HT1080 (cell line): ENCODE measurements at places on chromosomes 2 and 18. TPM values are rescaled to one million over a fixed set of nuclear protein-coding genes. Genes with fewer than 3 reads are reported as not detected.

Gene RUFY4
- total RNA-seq = not detected in 2 replicates

Gene SLC23A3
- 0.47 and 0.76 TPM in 2 replicates for total RNA-seq

Gene SLC9A2
- 0.18 TPM in 1 of 2 replicates, not detected in the other for total RNA-seq

Gene STARD6
- total RNA-seq = not detected in 2 replicates

Gene PNO1
- total RNA-seq = 33.9 and 35.3 TPM in 2 replicates

Gene CD207
- total RNA-seq = not detected in 2 replicates

Gene BOLL
- total RNA-seq = not detected in 2 replicates

Gene ABCB6
- 21.4 and 25.5 TPM in 2 replicates for total RNA-seq

Gene LRP1B
- 0.03 and 0.05 TPM in 2 replicates for total RNA-seq

Gene MAL
- total RNA-seq = not detected in 2 replicates

DNA sequence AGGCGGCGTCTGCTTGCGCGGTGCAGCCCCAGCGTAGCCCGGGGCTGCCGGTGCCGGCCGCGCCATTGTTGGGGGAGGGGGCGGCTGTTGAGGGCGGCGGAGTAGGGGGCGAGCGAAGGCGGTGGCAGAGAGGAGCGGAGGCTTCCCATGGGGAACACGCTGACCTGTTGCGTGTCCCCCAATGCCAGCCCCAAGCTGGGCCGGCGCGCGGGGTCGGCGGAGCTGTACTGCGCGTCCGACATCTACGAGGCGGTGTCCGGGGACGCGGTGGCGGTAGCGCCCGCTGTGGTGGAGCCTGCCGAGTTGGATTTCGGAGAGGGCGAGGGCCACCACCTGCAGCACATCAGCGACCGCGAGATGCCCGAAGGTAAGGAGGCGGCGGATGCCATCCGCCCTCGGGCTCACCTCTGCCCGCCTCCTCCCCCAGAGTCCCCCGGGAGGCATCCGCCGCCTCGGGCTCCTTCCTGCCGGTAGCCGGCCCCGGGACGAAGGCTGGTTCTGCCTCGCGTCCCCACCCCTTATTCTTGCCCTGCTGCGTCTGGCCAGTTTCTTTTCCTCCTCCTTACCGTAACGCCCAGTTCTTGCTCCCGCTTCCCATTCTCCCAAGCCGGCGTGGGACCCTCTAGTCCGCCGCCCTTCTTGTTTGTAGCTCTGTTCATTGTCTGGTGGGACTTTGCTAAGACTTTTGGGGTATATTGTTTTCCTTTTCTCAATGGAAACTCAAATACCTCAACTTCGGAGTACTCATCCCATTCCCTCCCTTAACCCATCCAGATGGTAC, 500 bp downstream of the CCNYL1 start:
- DNase-seq = peak; percentile 39

DNA sequence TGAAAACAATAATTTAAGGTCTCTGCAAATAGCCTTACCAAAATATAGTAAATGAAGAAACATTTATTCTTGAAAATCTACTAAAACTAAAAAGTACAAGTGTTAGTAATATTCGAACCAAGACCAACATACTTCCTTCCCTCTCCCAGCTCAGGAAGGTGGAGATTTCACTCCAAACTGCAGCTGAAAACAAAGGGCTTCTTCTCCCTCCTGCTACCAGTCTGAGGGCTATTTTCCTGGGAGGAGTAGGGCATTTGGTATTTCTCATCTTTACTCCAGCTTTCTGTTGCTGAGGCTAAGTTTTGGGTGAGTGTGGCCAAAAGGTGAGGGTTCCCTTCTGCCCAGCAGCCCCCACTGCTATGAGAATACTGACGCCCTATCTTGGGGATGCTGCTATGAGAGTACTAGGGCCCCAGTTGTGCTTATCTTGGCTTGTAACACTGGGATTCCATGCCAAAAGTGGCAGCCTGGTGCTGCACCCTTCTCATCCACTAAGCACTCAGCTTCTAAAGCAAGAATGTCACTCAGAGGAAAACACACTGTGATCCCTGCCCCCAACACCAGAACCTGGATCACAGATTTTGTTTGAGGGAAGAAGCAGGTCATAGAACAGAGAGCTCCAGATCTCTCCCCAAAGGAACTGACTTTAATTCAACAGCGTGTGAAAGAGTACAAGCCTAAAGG, 130.7 kb upstream of the KLF7 start:
- no peak for DNase-seq

DNA sequence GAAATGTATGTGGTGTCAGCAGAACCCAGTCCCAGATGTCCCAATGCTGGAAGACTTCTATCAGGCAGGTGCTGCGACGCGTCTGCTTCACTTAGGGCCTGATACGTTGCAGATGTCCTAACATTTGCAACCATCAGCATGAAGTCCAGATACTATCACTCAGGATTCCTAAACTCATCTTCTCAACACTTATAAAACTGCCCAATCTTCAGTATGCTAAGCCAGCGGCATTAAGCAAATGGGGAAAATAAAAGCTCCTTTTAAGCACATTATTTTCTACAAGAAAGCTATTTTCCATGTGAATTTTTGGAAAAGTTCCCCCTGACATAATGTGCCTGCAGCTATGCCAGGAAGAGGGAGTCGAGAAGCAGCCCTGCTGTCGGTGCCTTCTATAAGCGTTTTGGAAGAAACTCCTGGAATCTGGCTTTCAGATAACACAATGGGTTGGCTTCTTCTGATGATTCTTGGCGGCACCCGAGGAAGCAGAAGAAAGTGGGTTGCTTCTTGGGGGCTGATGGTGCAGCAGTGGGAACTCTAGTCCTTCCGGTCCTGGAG, 60.7 kb upstream of the ITGA6 start:
- no peak for DNase-seq

DNA sequence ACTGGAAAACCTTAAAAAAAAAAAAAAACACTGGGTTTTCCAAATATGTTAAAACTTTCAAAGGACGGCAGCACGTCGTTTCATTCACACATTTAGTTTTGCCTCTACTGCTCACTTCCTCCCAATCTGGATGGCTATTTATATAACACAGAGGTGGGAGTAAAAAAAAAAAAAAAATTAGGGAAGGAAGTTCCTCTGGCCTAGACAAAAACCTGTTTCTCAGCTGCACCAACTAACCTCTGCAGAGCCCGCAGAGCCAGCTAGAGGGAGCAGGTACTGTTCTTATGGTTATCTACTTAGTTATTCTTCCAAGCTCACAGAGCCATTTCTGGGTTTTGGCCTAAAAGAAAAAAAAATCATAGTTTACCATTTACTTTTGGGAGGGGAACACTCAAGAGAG, 28.1 kb downstream of the SLC1A4 start:
- DNase-seq = no peak

DNA sequence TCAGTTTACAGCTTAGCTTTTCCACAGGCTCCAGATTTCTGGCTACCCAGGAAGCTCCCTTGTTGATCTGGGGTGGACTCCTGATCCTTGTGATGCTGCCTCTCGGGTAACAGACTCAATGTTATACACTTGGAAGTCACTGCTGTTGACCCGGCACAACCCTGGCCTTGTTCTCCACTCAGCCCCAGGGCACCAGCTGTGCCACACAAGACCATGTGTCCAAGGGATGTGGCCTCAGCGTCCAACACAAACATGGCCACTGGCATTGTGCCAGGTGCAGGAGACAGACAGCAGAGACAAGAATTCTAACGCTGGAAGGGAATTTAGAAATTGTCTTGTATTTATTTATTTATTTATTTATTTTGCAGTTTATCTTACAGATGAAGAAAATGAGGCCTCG, 39.0 kb upstream of the PPP4R1 start:
- no peak for DNase-seq

DNA sequence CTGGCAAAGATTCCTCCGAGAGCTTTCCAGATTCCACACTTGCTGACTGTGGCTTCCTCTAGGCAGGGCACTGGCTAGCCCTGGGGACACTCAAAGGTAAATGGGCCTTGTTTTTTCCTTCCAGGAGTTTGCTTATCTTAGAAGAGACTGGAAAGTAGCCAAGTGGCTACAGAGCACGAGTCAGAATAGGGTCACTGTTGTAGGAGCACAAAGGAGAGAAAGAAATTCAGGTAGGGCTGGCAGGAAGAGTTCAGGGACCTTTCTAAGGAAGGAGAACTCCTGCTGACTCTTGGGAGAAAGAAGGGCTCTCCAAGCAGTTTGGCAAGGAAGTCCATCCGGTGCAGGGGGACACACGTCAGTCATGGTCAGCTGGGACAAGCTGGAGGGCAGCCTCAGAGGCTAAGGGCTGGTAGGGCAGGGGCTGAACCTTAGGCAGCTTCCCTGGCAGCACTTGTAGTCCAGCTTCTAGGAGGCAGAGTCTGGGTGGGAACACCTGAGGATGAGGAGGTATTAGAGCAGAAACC, 39.5 kb downstream of the NIFK start:
- peak; percentile 17 for DNase-seq

DNA sequence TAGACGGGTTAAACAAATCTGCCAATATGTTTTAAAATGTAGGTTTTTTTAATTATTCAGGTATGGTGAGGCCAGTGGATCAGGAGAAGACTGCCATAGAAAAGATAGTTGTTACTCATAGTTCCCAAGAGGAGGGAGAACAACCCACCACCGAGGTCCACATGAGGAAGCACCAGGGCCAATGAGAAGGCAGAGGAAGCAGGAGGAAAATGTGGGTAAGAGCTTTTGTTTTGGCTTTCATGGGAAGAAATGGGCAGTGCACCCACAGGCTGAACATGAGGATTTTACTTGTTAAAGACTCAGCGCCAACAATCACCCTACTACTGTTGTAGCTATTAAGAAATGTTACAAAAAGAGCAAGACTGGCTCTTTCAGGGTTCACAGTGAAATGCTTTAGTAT, 191.8 kb upstream of the HNMT start:
- no peak for DNase-seq

- DNase-seq = peak; percentile 48
These were observed 266.3 kb downstream of the MREG start for GRCh38 chr2:215746887-215747615.

DNA sequence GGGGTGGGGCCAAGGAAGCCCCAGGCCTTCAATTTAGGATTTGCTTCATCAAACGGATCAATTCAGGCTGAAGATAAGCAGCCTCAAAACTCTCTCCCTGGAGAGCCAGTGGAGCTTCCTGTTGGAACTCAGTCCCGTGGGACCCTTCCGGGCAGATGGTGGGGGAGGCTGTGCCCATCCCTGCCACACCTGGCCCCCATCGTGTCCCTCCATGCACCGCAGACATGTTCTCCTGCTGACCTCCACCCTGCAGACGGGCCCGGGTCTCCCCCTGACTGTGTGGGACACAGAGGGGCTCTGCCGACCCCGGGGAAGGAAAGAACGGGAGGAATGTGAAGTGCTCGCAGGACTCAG, 144.2 kb downstream of the TPO start:
- no peak for DNase-seq
